Stomach (tissue), 19 donors: ENCODE measurements at places on chromosomes 4 and X. TPM values are rescaled to one million over a fixed set of nuclear protein-coding genes. Genes with fewer than 3 reads are reported as not detected.
A peak's percentile ranks its signal among the peaks of the same experiment; 100 is the strongest.

GRCh38 chrX:7614616-7615015, 228.4 kb upstream of the VCX start:
- DNase-seq = no peak

DNA sequence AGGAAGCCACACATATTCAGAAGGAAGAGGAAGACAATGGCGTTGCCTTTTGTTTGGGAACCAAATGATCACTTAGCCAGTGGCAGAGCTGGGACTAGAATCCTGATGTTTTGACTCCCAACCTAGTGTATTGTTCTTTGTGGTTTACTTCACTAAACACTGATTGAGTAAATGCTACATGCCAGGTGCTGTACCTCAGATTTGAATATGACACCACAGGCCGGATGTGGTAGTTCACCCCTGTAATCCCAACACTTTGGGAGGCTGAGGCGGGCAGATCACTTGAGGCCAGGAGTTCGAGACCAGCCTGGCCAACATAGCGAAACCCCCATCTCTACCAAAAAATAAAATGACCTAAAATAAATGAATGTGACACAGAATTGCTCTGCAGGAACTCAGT, 8.4 kb downstream of the NDUFA1 start:
- DNase-seq = no peak

DNA sequence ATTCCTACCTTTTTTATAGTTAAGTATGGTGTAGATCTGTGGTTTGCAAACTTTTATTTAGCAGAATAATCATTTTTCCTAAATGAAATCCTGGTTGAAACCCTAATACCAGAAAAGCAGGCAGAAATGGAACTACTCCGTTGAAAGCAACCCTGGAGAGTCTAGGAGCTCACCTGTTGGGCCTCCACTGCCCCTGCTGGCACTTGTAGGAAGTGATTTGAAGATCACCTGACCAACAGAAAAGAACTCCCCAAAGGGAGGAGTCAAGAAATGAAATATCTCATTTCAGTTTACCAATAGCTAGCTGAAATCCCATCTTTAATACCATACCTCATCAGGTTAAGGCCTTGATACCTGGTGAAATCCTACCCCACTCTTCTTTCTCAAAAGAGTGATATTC, 277.1 kb downstream of the KLHL13 start:
- no peak for DNase-seq

DNA sequence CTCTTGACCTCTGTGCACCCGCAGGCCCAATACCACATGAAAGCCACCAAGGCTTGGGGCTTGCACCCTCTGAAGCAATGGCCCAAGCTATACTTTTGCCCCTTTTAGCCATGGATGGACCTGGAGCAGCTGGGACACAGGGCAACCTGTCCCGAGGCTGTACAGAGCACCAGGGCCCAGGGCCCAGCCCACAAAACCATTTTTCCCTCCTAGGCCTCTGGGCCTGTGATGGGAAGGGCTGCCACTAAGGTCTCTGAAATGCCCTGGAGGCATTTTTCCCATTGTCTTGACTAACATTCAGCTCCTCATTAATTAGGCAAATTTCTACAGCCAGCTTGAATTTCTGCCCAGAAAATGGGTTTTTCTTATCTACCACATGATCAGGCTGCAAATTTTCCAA, 79.9 kb upstream of the GABRA3 start:
- DNase-seq = no peak

- no peak for DNase-seq
These were observed 28.5 kb downstream of the SLC25A4 start for GRCh38 chr4:185171373-185172071.

DNA sequence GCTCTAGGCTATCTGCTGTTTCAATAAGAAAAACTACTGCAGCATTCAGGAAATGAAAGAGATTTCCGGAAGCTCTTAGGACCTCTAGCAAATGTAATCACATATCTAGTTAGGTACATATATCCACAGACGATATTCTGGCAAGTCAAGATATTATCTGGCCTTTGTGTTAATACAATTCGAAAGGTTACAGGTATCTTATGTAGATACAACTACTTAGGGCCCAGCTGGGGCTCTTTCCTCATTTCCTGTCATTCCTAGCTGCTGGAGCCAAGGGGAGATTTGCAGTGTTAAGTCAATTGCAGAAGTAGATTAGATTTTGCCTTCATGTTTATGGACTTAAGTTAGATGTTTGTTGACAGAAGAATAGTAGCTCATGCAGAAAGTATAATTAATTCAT, 299.5 kb downstream of the ARHGAP24 start:
- DNase-seq = no peak

GRCh38 chr4:82594456-82594855, 32.7 kb upstream of the TMEM150C start:
- no peak for DNase-seq

GRCh38 chr4:128565565-128566186, 243.8 kb upstream of the JADE1 start:
- peak; percentile 84 for DNase-seq

DNA sequence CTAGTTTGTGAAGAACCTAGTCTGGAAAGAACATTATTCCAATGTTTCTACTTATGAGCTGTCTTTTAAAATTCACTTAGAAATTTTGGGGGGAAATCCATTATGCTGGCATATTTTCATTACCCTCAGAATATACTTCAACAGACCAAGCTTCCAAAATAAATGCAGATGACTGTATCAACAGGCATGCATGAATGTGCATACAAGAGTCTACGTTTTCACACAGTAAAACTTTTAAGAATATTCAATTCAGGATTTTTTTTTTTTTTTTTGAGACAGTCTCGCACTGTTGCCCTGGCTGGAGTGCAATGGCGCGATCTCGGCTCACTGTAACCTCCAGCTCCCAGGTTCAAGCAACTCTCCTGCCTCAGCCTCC, 49.7 kb downstream of the ABCG2 start:
- DNase-seq = no peak

GRCh38 chr4:69058410-69059059, 37.7 kb upstream of the UGT2B7 start:
- DNase-seq = peak; percentile 10

DNA sequence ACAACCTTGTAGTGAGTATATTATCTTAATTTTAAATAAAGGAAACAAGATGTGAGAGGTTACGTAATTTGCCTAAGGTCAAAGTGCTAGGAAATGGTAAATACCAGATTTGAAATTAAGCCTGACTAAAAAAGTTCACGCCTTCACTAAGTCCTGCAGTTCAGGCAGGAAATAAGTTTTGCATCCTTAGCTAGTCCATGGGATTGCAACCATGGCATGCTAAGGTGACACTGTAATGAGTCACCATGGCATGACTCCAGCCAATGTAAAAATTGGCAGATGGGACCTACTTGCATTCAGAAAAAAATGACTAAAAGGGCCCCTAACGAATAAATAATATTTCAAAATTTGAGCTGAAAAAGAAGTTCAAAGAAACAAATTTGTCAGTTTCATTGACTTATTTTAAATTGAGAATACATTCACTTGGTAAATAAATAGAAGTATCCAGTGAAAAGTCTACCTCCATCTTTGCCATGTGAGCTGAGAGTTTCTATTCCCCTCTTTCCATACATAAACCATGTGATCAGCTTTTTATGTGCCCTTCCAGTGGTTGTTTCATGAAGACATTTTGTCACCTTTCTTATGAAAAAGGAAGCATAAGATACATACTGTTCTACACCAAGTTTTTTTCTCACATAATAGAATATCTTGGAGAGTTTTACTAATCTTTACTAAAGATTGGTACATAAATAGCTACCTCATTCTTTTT, 72.4 kb downstream of the ANKRD50 start:
- peak; percentile 14 for DNase-seq

GRCh38 chr4:77155631-77156452, 1.2 kb upstream of the CCNG2 start:
- no peak for DNase-seq

GRCh38 chr4:3320361-3321023, 27.7 kb downstream of the RGS12 start:
- DNase-seq = peak; percentile 40

- DNase-seq = no peak
These were observed 23.8 kb upstream of the ADH7 start for GRCh38 chr4:99458911-99459447.

DNA sequence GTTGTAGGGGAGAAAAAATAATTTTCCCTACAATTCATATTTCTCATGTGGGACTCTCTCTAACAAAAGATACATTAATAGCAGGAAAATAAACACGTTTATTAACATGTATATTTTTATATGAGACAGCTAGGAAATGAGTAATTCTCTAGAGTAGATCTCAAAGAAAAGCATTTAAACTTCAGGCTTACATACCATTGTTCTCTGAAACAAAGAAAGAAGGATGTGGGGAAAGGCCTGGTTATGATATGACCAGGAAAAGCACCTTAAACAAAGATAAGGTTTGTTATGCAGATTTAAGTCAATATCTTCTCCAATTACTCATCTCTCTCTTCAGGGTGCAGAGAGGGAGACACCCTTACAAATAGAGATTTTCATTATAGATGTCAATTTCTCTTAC, 131.3 kb downstream of the SLC7A11 start:
- DNase-seq = no peak

DNA sequence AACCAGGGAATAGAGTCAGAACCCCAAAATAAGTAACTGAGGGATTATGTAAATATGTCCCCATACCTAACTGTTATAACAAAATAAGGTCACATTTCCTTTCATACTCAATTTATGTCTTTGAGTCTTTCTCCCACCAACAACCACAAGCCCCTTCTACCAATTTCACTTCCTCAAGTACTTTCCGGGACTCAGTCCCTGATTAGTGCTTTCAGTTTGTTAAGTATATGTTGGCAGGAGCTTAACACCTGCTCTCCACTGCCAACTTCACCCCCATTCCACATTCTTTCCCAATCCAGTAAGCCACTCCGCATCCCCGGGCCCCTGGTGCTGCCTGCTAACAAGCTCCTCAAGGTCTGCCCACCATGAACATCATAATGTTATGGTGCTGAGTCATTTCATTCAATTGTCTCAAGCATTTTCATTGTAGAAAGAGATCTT, 71.3 kb upstream of the SPRY1 start:
- no peak for DNase-seq

DNA sequence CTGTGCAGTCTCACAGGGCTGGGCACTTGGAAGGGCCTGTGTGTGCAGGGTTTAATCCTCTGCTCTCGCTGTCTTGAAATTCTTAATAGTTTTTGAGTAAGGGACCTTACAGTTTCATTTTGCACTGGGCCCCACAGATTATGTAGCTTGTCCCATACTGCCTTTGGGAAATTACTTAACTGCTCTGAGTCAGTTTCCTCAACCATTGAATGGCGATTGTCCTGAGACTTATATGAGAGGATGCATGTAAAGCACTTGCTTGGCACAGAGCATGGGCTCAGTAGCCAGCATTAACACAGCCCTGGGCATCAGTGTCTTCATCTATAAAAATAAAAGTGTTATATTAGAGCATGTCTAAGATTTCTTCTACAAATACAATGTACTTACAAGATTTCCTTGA, 55.8 kb downstream of the CLCN5 start:
- DNase-seq = no peak

DNA sequence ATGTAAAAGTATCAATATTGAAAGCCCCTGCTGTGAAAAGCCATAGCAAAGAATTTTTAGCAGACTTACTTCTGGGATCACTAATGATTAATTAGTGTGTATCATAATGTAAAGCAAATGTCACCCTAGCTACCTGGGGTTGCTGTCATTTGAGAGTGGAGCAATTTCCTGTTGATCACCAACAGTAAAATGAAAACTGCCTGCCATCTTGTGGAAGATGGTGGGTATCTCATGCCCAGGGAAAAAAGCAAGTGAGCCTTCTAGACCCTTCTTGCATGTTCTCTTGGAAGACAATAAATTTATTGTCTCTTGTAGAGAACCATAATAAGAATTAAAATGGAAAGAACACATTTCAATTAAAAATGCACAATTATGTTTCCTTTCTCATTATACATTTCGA, 360.2 kb downstream of the ZIC3 start:
- peak; percentile 14 for DNase-seq

- DNase-seq = no peak
These were observed 324.3 kb upstream of the ZCCHC13 start for GRCh38 chrX:73979551-73980131.

DNA sequence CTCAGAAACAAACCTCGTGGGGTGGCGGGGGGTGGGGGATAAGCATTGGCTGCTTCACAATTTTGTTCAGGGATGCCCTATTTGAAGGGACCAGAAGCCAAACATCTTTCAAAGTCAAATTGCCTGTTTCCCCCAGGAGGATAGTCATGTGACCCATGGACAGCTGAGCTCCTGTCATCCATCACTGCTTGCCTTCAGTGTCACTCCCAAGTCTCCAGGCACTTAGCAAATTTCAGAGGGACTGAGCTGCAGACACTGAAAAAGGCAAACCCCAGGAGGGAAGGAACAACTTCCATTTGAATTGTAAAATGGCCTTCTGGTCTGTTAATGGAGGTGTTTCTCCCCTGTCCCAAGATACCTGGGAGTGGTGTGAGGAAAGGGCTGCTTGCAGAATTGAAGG, 73.4 kb downstream of the FRMPD3 start:
- no peak for DNase-seq

DNA sequence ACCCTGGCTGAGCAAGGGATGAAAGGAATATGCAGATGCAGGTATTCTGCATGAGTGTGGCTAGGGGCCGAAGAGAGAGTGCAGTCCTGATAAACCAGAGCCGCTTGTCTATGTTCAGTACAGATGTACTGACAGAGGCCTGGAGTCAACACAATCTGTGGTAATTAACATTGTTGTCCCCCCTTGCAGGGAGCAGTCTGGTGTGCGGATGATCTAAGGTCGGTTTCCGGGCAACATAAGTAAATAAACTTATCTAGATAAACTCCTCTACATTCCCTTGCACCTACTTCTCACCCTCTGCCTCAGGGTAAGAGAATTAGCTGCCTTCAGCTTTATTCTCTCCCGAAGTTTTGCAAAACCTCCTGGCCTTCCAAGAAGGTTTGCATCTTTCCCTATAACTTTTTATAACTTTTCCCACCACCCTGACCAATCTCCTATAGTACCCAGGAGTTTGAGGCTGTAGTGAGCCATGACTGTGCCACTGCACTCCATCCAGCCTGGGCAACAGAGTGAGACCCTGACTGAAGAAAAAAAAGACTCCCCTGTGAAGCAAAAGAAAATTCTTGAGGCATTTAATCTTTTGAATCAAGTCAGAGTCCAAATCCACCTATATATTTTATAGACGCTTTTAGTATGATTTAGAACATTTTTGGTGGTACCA, 26.6 kb downstream of the SNX25 start:
- DNase-seq = no peak

DNA sequence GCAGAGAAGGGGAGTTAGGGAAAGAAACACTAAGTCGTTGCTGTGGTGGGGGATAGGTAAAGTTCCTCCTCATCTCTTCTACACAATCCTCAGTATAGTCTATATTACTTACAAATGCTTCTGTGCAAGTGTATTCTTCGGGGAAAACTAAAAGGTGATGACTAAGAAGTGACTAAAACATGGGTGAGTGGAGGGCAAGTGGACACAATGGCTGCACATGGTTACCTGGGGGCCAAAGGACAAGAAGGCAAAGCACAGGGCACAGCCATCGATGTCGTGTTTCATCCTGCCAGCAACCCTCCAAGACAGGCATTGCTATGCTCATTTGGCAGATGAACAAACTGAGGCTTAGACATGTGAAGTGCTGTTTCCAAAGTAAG, 35.5 kb upstream of the CCKAR start:
- DNase-seq = no peak

- no peak for DNase-seq
These were observed 8.3 kb downstream of the RNF128 start for GRCh38 chrX:106734827-106735226.

GRCh38 chrX:38561951-38562719, 793 bp downstream of the TSPAN7 start:
- peak; percentile 69 for DNase-seq

ARX gene
- not detected for total RNA-seq

SPANXN4 gene
- total RNA-seq = not detected

C4orf50 gene
- not detected for total RNA-seq

SLC10A4 gene
- total RNA-seq = not detected

FANCB gene
- 1.3 TPM for total RNA-seq

PLAC1 gene
- total RNA-seq = not detected

PAK3 gene
- 0.29 TPM for total RNA-seq

MAGEA11 gene
- not detected for total RNA-seq
